Aorta (tissue), 5 donors: ENCODE measurements at places on chromosomes 1 and 21.

- DNase-seq = no peak
These were observed 52.9 kb downstream of the MATN1 start for GRCh38 chr1:30670240-30671060.

DNA sequence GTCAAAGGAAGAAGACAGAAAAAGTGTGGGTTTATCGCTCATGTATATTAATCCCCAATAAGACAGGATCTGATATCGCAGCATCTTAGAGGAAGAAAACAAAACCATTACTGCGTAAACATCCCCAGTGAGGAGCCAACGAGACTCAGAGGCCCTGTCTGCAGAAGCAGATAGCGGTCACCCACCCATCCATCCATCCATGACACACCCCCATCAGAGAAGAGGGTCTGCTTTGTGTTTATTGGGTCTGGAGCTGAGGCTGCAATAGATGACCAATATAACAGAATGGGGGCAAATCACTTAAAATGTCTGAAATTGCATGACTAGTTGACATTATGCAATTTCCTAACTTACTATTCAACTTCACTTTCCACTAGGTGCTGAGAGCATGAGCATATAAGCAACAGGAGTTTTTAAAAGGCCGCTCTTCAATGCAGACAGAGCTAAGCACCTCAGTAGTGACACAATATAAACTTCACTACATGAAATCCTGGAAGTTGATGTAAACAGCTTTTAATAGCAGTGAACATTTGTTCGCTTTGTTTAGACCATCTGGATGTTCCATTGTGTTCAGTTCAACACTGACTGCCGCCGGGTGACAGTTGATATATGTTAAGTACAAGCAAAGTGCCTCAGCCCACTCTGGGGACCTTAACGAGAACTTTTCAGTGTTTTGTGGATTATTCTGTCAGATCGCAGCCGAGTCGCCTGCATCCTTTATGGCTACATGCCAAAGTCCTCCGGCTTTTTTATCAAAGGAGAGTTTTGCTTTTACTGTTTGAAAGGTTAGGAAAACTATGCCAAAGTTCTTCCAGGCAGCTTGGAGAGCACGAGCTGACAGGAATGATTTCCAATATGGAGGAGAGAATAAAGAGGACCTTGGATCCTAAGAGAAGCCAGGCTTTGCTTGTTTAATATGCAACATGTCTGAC, 167.5 kb downstream of the ZNF281 start:
- DNase-seq = no peak

- DNase-seq = no peak
These were observed 87.3 kb upstream of the TLR5 start for GRCh38 chr1:223230161-223230881.

- no peak for DNase-seq
These were observed 504 bp downstream of the DHRS3 start for GRCh38 chr1:12617511-12617900.
